ENCODE measurements at places on chromosomes 12 and 14.

- DNase-seq = no peak
These were observed 158.6 kb downstream of the SLC41A2 start for GRCh38 chr12:104799458-104799857.

- no peak for DNase-seq
These were observed 1.1 kb downstream of the SCN8A start for GRCh38 chr12:51592034-51592705.

DNA sequence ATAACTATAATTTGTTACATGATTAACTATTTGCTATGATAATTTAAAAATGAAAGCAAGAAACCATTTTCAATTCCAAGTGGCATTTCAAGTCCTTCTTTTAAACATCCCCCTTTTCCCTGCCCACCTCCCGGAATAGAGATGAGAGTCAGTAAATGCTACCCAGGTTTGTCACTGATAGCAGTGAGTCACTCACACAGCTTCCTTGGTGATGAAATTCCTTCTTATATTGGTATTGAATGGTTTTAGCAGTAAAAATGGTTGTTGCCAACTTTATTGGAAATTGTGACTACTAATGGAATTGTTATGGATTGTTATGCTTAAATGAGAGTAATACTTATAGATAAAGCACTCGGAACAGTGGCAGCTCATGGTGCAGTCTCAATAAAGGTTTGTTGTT lies 90.5 kb downstream of the PPM1A start:
- no peak for DNase-seq

DNA sequence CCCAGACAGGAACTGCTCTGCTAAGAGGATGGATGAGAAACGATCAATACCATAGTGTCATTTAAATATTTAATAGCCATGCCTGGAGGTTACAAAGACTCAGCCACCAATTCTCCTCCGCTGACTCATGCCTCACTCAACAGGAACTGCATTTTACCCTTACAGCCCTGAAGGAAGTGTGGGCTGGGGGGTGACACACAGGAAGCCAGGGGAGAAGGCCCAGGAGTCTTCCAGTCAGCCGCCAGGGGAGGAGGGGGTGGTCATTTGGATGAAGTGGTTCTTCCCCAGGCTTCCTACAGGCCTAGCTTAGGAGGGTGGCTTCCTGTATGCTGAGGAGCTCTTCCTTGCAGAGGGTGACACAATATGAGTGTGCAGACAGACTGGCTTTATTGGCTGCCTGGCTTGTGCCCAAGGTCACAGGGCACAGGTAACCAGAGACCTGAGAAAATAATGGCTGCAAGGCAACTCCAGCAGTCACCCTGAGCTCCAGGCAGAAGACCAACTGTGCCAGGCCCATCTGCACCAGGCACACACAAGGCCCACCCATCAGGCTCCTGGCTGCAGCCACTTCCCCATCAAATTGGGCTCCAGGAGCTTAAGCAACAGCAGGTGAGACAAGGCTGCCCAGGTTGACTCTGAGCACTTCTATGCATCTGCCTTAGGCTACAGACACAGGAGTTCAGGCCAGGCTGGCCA lies 30.6 kb upstream of the RPLP0 start:
- DNase-seq = no peak

- no peak for DNase-seq
These were observed 41.3 kb upstream of the ANO6 start for GRCh38 chr12:45174595-45174994.

DNA sequence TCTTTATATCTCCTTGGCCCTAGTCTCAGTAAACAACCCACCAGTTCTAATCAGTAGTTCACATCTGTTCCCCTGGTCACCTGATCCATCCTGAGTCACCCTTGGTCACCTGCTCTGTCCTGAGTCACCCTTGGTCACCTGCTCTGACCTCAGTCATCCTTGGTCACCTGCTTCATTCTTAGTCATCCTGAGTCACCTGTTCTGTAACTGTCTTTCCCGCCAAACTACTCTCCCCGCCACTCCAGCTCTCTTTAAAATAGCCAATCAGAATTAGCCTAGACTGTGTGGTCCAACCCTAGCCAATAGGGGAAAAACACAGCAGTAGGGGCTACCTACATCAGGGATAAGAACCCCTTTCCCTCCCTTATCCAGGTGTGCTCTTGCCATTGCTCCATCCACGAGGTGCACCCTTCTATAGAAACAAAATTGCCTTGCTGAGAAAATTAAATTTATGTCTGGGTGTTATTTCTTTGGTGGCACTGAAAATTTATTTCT lies 245.4 kb upstream of the DIO3 start:
- DNase-seq = no peak

DNA sequence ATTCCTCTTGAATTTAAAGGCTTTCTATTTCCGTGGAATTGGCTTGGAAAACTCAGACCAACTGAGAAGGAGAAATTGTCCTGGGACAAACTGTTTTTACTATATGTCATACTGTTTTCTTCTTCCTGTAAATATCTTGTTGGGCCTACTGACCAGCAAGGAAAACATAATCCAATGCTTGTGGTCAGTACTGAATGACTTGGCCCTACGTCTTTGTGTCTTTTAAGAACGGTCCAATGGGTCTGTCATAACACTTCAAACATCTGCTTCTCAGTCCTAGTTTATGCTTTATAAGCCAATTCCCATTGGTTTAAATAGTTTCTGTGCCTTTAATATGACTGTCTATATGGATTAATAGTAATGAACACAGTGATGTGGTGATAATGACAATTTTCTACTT lies 248.5 kb upstream of the DDHD1 start:
- no peak for DNase-seq

DNA sequence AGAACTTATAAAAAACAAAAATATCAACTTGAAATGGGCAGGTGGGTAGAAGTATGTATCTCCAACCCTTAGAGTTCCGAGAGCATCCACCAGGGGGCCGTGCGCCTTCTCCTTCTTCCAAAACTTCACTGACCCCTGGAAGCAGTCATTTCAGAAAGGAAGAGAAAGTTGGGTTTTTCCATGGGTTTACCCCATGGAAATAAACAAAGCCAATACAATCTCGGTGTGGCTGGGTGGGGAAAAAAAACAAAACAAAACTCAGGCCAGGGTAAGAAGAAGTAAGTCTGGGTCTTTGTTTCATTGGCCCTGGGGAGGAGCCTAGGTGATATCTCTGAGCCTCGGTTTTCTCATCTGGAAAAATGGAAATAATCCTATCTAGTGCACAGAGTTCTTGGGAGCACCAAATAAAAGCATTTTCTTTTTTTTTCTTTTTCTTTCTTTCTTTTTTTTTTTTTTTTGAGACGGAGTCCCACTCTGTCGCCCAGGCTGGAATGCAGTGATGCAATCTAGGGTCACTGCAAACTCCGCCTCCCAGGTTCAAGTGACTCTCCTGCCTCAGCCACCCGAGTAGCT lies 33.6 kb upstream of the HNF1A start:
- DNase-seq = no peak

- no peak for DNase-seq
These were observed 6.6 kb downstream of the FERMT2 start for GRCh38 chr14:52944254-52944653.

GRCh38 chr12:77720258-77720657 lies 110.4 kb upstream of the NAV3 start:
- no peak for DNase-seq

GRCh38 chr12:101356794-101357193 lies 50.8 kb downstream of the ARL1 start:
- DNase-seq = no peak

DNA sequence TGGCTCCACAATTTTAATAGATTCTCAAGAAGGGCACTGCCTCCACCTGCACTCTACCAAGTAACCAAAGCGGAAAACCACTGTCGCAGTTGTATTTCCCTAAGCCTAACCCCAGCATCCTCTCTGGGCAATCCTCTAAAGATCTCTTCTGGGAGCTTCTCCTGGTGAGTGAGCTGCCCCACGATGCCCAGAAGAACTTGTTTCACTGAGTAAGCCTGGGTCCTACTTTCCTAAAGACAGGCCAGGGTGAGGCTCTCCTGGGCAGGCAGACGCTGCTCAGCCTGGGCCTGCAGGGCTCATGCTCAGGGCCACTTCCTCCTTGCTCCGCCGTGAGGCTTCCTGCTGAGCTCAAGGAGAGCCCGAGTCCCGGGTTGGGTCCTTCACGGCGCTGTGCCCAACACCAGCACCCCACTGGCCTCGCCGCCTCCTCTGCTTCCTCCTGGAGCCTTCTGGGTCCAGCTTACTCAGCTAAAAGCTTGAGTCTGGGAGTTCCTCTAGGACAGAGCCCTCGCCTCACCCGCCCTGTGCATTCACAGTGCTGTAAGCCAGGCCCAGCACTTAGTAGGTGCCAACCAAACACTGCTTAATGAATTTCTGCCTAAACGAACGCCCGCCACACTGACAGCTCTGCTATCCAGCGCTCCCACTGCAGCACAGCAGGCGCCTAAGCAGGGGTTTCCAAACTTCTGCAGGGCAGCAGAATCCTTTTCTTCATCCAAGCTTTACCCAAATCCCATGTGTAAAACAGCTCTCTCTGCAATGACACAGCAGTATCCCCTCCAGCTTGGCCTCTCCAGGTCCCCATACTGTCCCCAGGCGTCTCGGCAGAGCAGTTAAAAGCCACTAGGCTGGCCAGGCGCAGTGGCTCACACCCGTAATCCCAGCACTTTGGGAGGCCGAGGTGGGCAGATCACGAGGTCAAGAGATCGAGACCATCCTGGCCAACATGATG lies 5.7 kb downstream of the RAB35 start:
- no peak for DNase-seq

DNA sequence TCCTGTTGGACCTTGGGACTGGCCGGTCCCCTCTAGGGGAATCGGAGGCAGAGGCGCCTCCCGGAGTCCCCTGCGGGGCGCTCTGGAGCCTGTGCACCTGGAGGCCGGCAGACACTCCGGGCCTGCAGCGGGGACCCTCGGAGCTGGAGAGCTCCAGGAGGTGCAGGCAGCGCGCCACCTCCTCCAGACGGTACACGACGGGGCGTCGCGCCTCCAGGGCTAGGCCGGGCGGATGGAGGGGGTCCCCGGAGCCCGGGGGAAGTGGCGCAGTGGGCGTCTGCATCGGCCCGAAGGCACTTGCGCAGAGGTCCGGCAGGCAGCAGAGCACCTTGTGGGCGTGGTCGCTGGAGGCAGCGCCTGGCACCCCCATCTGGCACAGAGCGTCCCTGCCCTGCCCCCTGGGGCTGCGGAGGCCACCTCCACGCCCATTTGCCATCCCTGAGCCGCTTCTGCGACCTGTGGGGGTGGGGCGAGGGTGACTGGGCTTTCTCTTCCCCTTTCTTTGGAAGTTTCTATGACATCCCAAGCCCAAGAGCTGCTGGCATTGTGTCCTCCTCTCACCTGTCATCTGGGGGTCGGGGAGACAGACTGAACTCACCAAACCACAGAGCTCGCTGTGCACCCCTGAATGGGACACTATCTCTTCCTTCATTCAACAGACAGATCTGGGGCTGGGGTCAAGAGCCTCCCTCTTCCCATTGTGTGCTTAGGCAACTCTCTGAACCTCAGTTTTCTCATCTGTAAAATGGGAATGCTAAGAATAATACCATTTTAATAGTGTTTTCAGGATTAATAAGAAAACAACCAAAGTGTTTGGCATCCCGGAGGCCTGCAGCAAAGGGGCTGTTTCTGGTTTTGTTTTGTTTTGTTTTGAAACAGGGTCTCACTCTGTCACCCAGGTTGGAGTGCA lies 37.5 kb upstream of the CORO1C start:
- no peak for DNase-seq

DNA sequence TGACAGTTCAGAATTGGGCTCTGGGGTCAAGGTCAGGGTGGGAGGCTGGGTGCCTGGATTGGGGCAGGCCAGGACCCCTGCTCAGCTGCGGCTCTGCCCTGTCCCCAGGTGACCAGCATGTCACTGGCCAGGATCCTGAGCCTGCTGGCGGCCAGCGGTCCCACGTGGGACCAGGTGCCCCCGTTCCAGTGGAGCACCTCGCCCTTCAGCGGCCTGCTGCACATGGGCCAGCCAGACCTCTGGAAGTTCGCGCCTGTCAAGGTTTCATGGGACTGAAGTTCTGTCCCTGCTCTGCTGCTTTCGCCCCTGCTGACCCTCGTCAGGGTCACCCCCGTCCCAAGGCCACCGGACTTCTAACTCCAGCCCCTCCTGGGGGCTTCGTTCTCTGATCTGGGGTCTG lies 15.3 kb downstream of the SDS start:
- no peak for DNase-seq

GRCh38 chr12:69583203-69583602 lies 2.1 kb upstream of the CCT2 start:
- DNase-seq = no peak

DNA sequence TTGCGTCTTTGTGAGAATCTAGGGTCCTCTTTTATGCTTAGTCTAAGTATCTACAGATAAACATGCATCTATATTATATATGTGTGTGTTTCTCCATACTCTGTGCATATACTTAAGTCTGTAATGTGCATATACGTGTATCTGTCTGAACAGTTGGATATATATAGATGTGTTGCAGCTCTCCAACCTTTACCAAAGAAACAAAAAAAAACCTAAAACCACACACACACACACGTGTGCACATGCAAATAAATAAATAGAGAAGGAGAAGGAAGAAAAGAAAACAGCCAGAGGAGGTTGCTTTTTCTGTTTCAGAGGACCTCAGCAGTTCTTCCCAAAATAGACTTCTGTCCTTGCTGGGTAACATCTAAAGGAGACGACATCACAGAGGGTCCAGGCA lies 244.9 kb downstream of the CACNA1C start:
- no peak for DNase-seq

GRCh38 chr14:95021588-95021987 lies 135.7 kb downstream of the DICER1 start:
- no peak for DNase-seq

- DNase-seq = peak; percentile 91
These were observed 48.8 kb upstream of the VRK1 start for GRCh38 chr14:96748362-96748761.

DNA sequence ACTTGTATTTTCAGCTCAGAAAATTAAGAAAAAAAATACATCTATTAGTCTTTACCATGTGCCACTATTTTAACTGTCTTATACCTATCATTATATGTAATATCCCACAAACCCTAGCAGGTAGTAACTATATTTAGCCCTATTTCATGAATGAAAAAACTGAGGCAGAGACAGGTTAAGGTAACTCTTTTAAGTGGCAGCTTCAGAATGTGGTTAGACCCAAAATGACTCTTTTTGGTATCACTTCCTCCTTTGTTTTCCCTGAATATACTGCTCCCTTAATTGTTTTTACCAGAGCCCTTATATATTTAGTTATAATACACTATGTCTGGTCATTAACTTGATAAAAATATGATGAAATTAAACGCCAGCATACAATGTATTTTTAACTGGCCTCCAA lies 235.6 kb upstream of the RPL10L start:
- no peak for DNase-seq

- no peak for DNase-seq
These were observed 5.3 kb downstream of the RAD52 start for GRCh38 chr12:944211-944610.

DNA sequence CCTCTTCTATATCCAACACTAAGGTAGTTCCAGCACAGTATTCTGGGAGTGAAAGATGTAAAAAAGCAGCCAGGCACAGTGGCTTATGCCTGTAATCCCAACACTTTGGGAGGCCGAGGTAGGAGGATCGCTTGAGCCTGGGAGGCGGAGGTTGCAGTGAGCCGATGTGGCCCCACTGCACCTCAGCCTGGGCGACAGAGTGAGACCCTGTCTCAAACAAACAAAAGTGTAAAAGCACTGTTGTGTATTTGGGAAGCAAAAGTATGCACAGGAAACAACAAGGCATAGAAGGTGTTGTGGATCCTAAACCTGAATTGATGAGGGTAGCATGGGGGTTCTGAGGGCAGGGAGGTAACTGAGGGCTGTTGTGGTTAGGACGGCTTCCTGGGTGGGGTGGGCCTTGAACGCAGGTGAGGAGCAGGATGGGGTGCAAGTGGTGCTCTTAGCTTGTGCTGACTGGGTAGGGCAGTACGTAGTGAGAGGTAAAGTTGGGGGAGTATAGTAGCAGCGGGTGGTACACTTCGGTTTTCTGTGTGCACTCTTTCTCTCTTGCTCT lies 64.2 kb downstream of the RASSF3 start:
- DNase-seq = no peak
